HFF-Myc (cell line): ENCODE measurements at places on chromosomes 3 and 15.

DNA sequence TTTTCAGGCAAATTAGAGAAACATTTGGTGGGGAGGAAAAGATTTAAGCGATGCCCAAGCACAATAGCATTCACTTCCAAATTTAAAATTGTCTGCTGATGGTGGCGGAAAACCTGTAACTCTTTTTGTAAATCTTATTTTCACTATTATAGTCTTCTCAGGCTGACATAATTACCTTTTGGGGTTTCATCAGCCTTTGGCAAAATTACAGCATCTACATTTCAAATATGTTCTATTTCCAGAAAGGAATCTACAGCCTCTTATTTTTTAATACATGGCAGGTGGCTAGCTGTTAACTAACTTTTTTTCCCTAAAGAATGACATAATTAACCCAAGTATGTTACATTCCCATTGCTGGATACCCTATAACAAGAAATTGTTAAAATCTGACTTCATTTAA is 391.5 kb upstream of the CCDC54 start:
- DNase-seq: no peak

DNA sequence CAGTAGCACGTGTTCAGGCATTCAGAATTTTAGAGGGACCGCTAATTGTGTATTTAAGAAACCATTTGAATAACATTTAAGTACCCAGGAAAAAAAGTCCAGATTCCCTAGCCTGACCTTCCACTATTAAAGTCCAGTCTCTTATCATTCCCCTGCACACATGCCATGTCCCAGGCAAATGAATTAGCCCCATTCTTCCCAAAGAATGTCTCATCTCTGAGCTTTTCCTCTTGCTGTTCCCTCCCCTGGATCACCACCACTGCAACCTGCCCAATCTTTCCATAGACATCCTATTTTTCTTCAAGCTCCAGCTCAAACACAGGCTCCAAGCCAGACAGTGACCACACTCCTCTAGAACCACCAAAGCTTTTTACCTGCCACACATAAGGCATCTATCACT is 25.9 kb downstream of the PLD1 start:
- DNase-seq: no peak

DNA sequence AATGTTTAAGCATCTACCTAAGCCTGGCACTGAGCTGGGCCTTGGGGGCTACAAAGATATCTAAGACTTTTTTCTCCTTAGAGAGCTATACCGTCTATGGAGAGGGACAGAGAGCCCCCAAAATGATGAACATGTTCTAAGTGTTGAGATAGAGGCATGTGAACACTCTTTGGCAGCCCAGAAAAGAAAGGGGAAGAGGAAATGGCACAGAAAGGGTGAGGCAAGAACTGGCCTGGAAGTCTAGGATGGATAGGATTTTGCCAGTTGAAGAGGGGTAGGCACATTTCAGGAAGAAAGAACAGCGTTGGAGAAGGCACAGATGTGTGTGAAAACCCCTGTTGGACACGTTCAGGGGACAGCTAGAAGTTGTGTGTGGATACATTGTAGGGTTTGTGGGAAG is 276.2 kb upstream of the LRRFIP2 start:
- DNase-seq: no peak

- no peak for DNase-seq
These were observed 27.0 kb upstream of the HHATL start for GRCh38 chr3:42729404-42730145.

- DNase-seq: no peak
These were observed 72.9 kb downstream of the ANXA2 start for GRCh38 chr15:60324706-60325438.

DNA sequence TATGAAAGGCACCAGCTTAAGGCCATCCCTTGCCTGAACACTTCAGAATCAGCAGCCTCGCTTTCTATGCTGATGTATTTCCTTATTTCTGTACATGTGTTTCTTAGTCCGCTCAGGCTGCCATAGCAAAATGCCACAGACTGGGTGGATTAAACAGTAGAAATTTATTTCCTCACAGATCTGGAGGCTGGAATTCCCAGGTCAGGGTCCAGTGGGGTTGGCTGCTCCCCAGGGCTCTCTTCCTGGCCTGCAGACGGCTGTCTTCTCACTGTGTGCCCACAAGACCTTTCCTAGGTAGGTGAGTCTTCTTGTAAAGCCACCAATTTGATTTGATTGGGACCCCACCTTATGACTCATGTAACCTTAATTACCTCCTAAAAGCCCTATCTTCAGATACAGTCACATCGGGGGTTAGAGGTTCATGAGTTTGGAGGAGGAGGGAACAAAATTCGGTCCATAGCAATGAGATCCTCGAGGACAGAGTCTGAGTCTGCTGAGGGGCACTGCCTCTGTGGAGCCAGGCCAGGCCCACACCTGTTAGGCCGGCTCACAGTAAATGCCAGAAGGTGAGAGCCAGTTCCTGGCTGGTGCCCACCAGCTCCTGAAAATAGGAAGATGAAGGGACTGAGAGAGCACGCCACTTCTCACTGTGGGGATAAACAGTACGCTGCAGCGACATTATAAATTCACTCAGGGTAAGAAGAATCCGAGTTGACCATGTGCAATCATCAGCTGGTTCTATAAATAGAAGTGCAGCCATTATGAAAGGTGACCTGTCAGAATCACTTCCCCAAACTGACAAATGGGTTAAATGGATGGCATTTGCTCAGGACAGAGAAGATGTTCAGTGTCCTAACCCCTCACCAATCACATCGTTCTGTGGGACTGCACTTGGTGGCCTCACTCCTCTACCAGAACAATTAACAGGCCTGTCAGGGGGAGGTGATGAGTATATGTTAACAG is 41.1 kb downstream of the CTXND1 start:
- DNase-seq: no peak

DNA sequence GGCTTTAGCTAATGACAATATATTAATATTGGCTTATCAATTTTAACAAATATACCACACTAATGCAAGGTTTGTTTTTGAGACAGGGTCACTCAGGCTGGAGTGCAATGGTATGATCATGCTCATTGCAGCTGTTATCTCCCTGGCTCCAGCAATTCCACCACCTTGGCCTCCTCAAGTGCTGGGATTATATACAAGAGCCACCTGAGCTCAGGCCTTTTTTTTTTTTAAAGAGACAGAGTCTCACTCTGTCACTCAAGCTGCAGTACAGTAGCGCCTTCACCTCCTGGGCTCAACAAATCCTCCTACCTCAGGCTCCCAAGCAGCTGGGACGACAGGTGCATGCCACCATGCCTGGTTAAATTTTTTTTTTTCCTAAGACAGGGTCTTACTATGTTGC is 11.7 kb downstream of the DLG1 start:
- no peak for DNase-seq

DNA sequence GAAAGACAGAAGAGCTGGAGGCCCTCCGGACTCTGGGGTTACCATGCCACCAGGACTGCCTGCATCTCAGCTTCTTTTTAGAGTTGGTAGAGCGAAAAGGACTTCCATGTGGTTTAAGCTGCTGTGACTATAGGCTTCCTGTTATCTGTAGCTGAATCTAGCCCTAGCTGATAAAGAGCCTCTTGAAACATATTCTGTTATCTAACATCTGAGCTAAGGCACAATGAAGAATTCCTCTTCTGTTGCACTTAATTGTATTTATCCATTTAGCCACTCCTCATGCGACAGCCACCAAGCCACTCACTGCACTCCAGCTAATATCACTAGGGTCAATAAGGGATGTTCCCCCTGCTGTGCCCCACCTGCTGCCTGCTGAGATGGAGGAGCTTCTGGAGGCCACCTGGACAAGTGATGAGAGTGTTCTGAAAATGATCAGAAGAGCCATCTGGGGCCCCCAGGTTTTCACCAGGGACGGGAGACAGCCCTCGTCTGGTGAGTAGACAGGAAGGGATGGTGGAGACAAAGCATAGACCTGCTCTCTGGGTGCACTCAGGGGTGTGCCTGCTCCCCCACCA is 94.6 kb upstream of the PLXNA1 start:
- DNase-seq: no peak

DNA sequence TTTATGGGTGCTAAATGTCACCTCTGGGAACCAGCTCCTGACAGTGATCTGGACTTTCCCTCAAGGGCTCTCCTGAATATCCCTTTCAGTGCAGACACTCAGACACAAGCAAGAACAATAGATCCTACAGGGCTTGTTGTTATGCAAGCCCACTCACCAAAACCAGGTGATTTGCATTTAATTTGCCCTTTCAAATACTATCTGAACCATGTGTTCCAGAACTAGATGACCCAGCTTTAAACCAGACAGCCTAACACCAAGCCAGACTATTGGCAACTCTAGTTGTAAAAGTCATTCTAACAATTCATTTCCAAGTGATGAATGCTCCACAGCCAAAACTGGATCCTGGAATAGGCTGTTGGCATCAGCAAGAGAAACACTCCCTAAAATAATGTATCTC is 5.6 kb upstream of the ATP8B4 start:
- DNase-seq: no peak

DNA sequence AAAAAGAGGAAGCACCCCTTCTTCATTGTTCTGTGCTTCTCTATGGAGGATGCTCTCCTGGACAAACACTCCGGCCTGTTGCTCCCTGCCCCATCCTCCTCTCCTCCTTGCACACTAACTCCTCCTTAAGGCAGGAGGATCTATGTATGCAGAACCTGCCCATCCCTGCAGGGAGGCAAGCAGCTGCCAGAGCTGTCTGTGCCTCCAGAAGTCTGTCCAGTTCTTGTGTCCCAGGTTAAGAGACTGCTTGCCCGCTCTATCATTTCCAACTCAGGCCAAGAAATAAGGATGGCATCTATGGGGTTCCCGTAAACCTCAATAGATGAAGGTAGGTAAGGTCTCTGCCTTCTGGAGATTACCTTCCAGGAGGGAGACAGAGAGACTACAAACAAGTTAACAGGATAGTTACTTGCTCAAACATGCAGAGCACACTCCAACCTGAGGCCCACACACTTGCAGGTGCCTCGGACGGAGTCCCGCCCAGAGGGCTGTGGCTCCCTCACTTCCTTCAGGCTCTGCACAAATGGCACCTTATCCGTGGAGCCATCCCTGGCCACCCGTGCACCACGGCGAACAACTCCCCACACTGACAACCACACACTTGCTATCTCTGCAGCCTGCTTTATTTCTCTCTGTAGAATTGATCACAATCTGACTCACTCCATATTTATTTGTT is 6.9 kb downstream of the XXYLT1 start:
- DNase-seq: no peak

GRCh38 chr3:31664031-31664430 is 131.3 kb downstream of the STT3B start:
- DNase-seq: no peak

- DNase-seq: no peak
These were observed 21.2 kb upstream of the IL16 start for GRCh38 chr15:81175496-81175895.

DNA sequence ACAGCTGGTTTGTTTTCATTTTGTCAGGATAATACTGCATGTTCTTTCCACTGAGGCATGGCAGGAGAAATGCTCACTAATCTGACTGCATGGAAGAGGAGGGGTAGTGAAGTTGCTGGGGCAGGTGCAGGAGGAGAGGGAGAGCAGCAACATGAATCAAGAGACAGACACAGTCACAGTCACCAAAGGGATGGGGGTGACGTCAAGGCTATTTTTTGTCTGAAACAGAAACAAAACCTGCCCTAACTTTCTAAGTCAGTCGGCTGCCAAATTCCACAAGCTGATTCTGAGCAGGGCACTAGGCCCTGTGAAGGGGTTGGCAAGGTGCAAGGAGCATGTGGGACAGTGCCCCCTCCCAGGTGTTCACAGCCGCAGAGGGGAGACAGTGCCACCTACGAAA is 186.6 kb upstream of the NSMCE3 start:
- DNase-seq: no peak

DNA sequence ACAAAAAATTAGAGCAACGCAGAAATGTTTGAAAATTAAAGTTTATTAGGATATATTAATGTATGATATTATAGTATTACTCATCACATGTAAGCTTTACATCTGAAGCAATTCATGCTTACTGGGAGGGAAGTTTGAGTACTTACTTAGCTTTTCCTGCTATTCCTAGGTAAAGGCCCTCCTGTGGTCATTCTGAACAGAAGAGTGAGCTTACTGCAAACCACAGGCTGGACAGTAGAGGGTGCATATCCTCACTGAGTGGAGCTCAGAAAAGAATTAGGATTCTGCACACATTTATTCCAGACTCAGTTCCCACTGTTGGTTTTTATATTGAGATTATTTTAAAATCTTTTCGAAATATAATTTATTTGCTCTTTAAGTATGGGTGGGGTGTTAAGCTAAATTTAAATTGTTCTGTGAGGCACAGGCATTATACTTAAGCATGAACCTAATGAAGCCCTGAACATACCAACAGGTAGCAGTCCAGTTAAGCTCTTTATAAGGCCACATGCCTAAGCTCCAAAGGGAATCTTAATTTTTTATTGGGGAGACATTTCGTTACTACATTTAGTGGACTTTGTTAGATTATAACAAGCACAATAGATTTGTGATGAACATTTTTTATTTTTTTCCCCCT is 10.2 kb downstream of the MRPS22 start:
- peak; percentile 47 for DNase-seq

DNA sequence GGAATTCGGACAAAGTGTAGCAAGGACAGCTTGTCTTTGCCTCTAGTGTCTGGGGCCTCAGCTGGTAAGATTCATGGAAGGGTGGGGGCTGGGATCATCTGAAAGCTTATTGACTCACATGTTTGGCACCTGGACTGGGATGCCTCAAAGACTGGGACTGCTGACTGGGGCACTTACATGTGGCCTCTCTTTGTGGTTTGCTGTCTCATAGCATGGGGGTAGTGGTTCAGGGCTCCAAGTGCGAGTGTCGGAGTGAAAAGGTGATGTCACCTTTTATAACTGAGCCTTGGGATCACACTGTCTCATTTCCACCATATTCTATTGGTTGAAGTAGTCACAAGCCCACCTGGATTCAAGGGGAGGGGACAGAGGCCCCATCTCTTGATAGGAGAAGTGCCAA is 6.8 kb downstream of the MFSD1 start:
- peak; percentile 36 for DNase-seq

- DNase-seq: no peak
These were observed 32.9 kb downstream of the PIK3CA start for GRCh38 chr3:179181021-179181472.

DNA sequence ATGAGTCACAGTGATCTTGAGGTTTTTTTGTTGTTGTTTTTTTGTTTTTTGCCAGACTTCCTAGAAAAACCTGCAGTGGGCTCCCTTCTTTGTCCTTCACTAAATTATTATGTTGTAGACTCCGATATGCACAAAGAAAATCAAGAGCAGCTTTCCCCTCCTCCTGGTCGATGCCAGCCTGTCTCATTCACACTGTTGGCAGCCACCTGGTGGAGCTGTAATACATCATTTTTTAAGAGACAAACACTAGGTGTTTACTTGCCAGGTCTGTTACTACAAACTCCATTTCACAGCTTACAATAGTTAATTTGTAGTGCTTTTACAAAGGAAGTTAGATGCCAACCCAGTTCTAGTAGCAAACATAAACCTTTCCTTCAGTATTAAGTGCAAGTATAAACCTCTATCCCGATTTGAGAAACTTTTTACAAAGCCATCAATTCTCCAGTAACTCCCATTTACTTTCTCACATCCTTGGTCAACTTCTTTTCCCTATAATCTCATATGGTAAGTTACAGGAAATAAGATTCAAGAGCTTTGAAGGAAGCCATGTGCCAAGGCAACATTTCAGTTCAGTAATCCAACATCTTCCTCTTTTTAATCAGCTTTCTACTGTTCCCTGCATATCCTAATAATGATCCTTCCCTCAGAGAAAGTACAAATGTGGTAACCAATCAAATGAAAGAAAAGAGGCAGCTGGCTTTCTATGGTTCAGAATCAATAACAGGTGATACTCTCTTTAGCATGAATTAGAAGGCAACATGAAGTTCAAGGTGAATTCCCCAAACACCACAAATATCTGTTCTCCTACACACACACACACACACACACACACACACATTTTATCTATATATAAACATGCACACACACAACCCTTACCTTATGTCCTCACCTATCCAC is 14.0 kb downstream of the AAGAB start:
- DNase-seq: no peak
